ENCODE measurements at places on chromosomes 7 and 10.

DNA sequence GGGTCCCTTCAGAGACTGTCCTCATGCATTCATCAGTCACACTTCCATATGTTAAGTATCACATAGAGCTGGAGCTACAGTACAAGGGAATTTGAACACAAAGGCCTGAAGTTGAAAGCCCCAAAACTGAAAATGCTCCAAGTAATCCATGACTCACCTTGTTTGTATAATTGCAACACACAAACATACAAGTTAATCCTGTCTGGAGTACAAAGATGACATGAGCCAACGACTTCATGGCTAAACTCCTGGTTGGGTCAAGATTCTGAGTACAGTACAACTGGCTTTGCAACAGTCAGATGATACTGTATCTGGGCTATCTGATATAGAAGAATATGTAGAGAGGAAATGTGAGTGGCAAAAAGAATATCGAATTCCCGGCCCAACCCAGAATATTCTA lies 73.1 kb upstream of the AASS start:
- DNase-seq, result no peak

DNA sequence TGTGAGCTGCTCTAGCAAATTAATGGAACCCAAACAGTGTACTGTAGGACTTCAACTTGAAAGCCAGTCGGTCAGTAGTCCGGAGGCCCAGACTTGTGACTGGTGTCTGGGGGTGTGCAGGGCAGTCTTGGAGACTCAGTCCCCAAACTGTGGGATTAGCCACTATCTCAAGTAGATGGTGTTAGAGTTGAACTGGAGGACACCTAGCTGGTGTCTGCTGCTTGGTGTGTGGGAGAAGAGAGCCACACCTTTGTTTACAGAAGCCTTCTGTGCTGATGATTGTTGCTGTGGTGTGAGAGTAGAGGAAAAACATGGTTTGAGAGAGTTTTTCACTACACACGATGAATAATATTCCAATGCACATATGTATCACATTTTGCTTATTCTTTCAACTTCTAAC lies 47.4 kb downstream of the CUL2 start:
- DNase-seq, result no peak

DNA sequence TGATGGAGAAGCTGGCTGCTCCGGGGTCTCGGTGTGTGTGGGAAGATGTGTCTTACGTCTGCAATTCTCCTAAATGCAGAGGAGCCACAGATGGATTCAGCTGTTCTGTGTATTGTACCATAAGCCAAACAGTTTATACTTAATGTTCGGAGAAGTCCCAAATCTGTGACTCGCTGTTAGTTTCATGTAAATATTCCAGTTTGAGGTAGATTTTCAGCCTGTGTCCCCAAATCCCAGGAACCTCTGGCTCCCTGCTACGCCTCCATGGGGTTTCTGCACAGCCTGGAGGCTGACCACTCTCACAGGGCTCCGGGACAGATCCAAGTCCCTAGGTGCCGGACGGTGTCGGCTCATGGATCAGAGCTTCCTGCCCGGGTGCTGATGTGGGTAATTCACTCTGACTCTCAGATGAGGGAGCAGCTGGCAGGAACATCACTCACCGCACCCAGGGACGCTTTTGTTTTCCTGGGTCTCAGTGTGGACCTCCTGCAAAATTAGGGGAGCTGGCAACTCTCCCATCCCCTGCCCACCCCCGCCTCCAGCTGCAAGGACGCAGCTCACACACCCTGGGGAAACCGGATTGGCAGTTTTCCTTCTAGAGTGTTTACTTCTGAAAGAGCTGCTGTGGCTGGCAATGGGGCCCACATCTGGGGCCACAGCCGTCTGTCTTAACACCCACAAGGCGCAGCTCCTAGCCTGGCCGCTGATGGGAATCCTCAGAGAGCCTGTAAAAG lies 421.1 kb upstream of the FOXK1 start:
- DNase-seq, result no peak

DNA sequence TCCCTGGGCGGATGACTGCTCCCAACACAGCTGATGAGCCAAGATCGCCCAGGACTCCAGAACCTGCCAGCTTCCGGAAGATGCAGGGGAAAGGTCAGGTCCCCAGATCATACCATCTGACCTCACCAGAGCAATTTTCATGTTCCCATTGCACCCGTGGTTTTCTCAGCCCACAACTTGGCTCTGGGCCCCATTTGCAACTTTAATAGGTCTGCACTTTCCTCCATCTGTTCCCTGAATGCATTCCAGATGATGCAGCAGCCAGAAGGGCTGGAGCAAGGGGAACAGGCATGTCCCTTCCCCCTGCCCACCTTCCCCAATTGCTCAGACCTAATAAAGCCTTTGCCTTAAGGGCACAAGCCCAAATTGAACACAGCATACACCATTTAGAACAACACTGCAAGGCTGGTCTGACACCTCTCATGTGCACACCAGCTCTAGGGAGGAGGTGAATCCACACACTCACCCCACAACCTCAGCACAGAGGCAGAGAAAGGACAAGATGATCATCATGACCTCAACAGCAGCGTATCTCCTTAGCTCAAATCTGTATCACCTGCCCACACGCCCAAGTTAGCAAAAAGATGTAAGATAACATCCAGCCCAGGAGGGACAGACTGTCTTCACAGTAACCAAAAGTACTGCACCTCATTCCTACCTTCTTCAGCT lies 87.5 kb downstream of the PLXNA4 start:
- no peak for DNase-seq

DNA sequence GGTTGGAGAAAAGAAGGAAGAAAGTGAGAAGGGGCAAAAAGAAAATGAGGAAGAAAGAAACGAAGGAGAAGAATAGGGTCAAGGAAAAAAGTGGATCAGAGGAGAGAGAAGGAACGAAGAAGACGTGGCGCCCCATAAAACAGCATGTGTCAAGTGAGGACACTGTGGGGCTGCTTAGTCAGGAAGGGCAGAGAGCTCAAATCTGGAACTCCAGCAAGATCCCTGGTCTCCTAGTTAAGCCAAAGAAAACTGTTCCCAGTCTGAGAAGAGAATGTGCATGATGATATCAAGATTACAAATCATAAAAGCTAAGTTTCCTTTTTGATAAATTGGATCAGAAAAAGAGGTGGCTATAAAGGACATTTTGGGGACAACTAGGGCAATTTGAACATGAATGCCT lies 33.0 kb downstream of the CREB3L2 start:
- DNase-seq, result no peak

GRCh38 chr10:62820586-62820985 lies 4.4 kb upstream of the EGR2 start:
- no peak for DNase-seq

DNA sequence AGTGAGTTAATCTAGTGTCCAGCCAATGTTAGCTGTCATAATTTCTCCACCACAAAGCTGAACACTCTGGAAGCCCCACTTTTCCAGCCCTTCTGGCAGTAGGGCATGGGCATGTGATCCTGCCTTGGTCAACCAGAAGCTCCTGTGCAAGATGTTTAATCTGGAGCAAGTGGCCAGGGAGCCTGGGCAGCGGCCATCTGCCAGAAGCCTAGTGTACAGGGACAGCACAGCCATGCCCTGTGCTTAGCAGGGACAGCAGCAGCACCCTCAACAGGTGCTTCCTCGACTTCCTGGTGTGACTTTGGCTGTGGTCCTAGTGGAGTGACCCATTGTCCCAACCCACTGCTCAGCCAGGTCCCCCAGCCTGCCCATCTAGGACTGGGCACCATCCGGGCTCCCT lies 10.3 kb downstream of the RBP3 start:
- no peak for DNase-seq

DNA sequence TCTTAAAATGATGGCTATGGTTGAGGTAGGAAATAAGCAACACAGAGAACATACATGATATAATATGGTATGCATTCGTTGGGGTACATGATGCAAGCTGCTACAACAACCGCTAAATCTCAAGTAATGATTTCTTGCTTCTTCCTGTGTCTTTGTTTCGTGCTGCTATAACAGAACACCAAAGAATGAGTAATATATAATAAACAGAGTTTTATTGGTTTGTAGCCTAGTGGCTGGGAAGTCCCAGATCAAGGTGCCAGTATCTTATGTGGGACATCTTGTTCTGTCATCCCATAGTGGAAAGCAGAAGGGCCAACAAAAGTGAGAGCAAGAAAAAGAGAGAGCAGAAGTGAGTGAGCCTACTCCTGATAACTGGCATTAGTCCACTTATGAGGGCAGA lies 689.7 kb downstream of the SUGCT start:
- DNase-seq, result no peak

DNA sequence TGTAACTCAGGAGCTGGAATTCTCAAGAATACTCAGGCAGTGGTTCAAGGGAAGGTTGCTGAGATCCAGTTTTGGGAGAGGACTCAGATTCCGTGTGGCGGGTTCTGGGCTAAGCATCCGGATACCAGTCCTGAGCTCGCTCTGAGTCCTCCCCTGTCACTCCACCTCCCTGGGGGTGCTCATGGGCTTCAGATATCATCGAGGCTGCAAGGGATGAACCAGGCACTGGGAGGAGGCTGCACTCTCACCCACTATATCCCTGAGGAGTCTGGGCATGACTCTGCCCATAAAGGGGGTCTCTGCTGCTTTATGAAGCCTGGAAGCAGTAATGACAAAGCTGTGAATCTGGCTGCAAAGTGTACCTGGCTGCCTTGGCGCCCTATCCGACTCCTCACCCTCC lies 188.5 kb downstream of the TNS3 start:
- DNase-seq, result no peak

DNA sequence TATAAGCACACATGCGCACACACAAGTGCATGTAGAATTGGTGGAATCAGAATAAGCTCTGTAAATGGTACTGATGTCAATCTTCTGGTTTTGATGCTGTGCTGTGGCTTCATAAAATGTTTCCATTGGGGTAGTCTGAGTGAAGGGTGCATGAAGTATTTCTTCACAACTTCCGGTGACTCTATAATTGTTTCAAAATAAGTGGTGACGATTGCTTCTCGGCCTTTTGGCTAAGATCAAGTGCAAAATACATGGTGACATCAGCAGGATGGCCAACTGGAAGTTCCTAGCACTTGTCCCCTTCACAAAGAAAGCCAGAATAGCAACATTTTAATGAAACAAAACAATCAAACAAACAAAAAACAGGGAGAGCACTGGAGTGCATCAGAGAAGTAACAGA lies 41.6 kb upstream of the CAMK2B start:
- no peak for DNase-seq

GRCh38 chr10:32582946-32583345 lies 137.0 kb downstream of the CCDC7 start:
- DNase-seq, result no peak

GRCh38 chr10:128036746-128037543 lies 89.3 kb downstream of the MKI67 start:
- no peak for DNase-seq

GRCh38 chr10:74652664-74653063 lies 173.7 kb upstream of the KAT6B start:
- no peak for DNase-seq

DNA sequence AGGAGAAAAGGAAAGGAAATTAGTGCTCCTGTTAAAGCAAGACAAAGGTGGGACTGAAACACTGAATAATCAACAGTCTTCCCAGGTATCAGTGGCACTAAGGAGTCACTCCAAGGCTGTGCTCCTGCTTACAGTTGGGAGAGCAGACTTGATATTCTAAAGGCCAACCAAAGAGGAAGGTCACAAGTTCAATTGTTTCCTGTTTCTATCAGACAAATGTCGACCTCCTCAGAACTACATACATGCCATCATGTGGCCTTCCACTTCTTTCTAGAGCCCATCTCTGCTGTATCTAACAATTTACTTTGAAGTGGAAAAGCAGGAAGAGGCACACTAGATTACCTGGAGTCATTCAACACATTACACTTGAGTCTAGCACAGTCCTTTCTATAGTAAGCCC lies 3.4 kb downstream of the ZNF239 start:
- DNase-seq, result no peak

GRCh38 chr7:3592401-3593134 lies 291.5 kb downstream of the SDK1 start:
- no peak for DNase-seq

DNA sequence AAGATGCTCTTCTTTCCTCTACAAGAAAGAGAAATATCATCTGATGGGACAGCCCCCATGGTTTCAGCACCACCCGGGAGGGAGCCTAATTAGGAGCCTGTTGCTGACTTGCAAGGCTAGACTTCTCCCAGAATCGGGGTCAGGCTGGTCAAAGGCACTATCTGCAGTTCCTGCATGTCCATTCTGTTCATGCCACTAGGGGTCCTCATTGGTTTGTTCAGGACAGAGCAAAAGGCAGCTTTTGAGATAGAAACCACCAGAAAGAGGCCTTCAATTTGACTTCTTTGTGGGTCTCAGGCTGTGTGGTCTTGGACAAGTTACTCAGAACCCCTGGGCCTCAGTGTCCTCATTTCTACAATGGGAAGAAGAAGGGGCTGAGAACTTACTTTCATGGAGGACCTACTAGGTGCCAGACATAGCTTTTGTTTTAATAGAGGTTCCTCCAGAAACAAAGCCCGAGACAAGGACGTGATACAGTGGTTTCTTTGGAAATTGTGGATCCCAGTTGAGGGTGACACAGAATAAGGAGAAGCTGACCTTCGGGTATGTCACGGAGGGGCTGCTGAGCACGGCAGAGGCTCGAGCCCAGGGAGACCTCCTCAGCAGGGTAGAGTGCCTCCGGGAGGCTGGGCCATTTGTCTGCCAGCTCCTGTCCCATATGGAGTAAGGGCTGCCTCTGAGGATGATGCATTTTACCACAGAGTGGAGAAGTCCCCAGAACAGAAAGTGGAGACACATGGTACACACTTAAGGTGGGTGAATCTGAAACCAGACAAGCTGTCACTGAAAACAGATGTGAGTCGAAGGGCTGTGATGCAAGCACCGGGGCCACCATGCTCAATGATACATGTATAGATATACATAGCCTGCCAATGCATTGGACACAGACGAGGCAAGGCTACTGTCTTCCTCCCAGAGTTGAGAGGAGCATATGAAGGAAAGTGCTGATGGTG lies 33.1 kb upstream of the NEUROD6 start:
- DNase-seq, result no peak

DNA sequence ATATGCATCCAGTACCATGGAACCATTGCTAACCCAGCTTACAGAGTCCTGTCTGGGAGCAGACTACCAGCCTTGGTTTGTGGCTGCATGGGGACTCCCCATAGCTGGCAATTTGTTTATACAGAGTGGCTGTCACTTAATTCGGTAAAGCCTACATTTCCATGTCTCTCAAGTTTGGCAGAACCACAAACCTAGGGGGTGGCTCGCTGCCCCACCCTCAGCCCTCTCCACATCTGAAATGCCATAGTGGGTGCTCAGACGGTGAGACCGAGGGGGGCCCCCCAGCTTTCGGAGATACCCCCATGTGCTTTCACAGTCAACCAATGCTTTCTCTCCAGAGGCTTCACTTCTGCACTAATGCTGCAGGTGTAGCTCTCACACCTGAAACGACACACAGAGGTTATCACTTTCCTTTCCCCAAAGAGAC lies 75.5 kb upstream of the KAT6B start:
- DNase-seq, result no peak

DNA sequence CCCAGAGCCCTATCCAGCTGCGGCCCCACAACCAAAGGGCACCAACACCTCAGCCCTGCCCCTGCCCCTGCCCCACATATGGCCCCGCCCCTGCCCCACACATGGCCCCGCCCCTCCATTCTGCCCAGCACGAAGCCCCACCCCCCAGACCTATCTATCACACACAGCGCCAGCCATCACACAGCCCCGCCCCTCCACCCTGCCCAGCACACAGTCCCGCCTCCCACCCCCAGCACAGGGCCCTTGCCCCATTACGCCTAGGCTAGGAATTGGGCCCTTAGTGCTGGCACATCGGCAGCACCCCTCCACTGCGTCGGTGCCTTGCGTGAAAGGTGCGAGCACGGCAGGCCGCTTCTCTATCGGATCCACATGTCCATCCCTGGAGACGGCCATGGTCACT lies 126.8 kb downstream of the MAD1L1 start:
- no peak for DNase-seq

GRCh38 chr10:59586407-59586891 lies 123.2 kb downstream of the SLC16A9 start:
- DNase-seq, result no peak

- DNase-seq, result no peak
These were observed 3.8 kb upstream of the KAT6B start for GRCh38 chr10:74822521-74823089.

Data from activated T-helper 1 cell treated with anti-CD3 and anti-CD28 coated beads, Interleukin-2, amount 50 U/mL, for 16 hours (primary cell).